Stimulated activated CD4-positive, alpha-beta T cell treated with anti-CD3 and anti-CD28 coated beads, Interleukin-15, amount 100 ng/mL, for 1 hour (primary cell): ENCODE measurements at places on chromosomes 3 and 15.

DNA sequence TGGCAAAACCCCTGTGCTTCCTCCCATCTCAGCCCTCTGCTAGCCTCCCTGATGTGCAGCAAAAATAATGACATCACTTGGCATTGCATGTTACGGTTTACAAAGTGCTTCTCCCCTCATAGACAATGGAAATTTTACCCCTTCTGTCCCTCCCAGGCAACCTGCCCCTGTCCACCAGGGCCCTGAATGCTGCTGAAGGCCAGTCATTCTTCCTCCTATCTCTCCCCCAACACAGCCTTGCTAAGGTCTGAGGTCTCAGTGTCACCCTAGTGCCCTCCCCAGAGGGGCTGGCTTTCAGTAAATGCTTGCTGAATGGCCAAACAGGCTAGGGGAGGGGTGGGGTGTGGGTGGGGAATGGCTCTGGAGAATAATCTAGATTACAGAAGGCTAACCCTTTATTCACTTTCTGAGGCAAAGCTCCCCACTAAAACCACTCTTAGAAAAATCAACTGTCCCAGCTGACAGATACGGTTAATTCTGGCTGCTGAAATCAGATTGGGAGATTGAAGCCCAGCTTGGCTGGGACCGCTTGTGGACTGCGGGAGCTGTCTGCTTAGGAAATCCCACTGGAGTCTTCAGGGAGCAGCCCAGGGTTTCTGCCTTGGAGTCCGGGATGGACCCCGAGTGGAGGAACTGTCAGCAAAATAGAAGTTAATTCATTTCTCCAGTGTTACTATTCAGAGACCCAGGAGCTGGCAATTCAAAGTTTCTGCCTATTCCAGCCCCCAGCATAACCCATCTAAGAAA, 22.9 kb downstream of the ANP32A start:
- no peak for DNase-seq

GRCh38 chr15:67240235-67241131, 14.0 kb downstream of the AAGAB start:
- no peak for DNase-seq

GRCh38 chr15:81293728-81294515, 30.0 kb downstream of the STARD5 start:
- peak; percentile 46 for DNase-seq

DNA sequence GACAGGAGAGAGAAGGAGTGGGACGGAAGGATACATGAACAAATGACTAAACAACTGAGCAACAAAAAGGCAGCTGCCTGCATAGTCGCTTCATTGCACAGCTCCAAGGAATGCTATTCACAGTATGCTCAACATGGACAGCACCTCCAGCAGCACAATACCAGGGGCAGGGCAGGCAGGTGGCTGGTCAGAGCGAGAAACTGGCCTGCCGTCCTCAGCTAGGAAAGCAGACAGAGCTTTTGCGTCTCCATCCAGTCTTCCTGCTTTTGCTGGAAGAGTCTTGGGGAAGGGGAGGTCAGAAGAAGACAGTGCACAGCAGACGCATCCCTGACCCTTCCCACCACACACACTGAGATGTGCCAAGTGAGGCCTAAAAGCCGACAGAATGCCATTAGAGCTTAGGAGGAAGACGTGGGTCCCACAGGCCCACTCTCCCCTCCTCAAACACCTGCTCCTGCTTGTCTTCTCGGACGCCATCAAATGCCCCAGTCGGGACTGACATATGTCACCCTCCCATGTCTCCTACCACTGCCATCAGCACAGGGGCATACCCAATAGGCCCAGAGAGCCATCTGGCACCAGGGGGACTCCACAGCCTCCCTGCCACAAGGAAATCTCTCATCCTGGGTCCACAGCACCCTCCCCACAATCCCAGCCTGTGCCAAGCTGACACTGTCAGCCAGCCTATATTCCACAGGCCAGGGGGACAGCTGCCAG, 3.9 kb downstream of the RAB6B start:
- no peak for DNase-seq

DNA sequence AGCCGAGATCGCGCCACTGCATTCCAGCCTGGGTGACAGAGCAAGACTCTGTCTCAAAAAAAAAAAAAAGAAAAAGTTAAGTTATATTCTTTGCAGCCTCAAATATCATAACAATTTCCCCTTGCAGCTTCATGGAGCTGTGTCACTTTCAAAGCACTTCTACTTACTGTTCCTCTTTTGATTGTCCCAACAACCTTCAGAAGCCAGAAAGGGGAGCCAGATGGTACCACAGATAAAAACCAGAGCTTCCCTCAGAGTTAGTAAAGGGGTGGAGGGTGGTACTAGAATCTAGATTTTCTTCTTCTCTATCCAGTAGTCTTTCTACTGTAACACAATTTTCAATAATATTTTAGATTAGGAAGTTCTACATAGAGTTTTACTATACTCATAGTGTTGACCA, 188.8 kb downstream of the TAFA4 start:
- DNase-seq, result no peak
